Parietal lobe (tissue), 2 donors: ENCODE measurements at places on chromosomes 4 and X. TPM values are rescaled to one million over a fixed set of nuclear protein-coding genes. Genes with fewer than 3 reads are reported as not detected.

The GNRHR gene
- not detected for total RNA-seq

The MAP3K15 gene
- 0.94 TPM for total RNA-seq

The MAGEA2B gene
- total RNA-seq = not detected

The CT83 gene
- total RNA-seq = not detected

The TRAM1L1 gene
- total RNA-seq = 21.6 TPM

The TNMD gene
- not detected for total RNA-seq

The ARHGAP36 gene
- 0.31 TPM for total RNA-seq

The RBM41 gene
- total RNA-seq = 36.0 TPM
